ENCODE measurements at places on chromosomes 5 and 9. TPM values are rescaled to one million over a fixed set of nuclear protein-coding genes. Genes with fewer than 3 reads are reported as not detected.

RANBP17 gene
- polyA plus RNA-seq: not detected

CAMK4 gene
- 2.6 TPM for polyA plus RNA-seq

RAI14 gene
- polyA plus RNA-seq: 0.03 TPM

SPATA9 gene
- polyA plus RNA-seq: not detected

RASEF gene
- polyA plus RNA-seq: not detected

TERT gene
- polyA plus RNA-seq: 0.43 TPM

- H3K4me3 ChIP-seq: no peak overlapping the region
- no peaks in the 10 kb centered on the region for H3K27me3 ChIP-seq
- H3K36me3 ChIP-seq: no peaks in the 10 kb centered on the region
- H3K4me1 ChIP-seq: no peaks in the 10 kb centered on the region
- no peak overlapping the region for H3K27ac ChIP-seq
- DNase-seq: no peak
These were observed 146.2 kb upstream of the PHYKPL start for GRCh38 chr5:178378527-178379484.

GRCh38 chr5:169668732-169669131 lies 31.7 kb downstream of the DOCK2 start:
- no peak overlapping the region for H3K27ac ChIP-seq
- DNase-seq: no peak
- H3K36me3 ChIP-seq: peaks cover 5% of the 10 kb centered on the region
- H3K4me1 ChIP-seq: peaks cover 4% of the 10 kb centered on the region
- H3K4me3 ChIP-seq: no peak overlapping the region
- no peaks in the 10 kb centered on the region for H3K27me3 ChIP-seq

DNA sequence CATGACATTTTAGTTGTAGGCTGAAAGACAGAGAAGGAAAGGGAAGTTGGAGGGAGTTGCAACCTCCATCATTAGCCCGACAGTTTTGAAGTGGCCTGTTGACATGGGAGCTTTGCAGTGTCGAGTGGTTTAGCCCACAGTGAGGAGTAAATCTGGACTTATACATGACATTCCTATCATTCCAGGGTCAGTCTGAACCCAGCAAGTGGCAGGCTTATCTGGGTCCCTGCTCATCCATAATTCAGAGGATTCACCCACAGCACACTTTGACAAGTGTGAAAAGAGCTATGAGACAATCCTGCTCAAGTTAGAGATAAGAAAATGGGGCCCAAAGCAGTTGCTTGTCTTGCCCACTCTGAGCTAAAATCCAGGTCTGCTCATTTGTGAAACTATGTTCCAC lies 8.4 kb upstream of the TNC start:
- no peaks in the 10 kb centered on the region for H3K4me1 ChIP-seq
- H3K36me3 ChIP-seq: no peaks in the 10 kb centered on the region
- no peak for DNase-seq

GRCh38 chr5:59537961-59538749 lies 355.4 kb downstream of the PDE4D start:
- no peak overlapping the region for H3K27ac ChIP-seq
- no peaks in the 10 kb centered on the region for H3K36me3 ChIP-seq
- DNase-seq: no peak
- no peaks in the 10 kb centered on the region for H3K27me3 ChIP-seq
- H3K4me1 ChIP-seq: no peaks in the 10 kb centered on the region
- H3K4me3 ChIP-seq: no peak overlapping the region

DNA sequence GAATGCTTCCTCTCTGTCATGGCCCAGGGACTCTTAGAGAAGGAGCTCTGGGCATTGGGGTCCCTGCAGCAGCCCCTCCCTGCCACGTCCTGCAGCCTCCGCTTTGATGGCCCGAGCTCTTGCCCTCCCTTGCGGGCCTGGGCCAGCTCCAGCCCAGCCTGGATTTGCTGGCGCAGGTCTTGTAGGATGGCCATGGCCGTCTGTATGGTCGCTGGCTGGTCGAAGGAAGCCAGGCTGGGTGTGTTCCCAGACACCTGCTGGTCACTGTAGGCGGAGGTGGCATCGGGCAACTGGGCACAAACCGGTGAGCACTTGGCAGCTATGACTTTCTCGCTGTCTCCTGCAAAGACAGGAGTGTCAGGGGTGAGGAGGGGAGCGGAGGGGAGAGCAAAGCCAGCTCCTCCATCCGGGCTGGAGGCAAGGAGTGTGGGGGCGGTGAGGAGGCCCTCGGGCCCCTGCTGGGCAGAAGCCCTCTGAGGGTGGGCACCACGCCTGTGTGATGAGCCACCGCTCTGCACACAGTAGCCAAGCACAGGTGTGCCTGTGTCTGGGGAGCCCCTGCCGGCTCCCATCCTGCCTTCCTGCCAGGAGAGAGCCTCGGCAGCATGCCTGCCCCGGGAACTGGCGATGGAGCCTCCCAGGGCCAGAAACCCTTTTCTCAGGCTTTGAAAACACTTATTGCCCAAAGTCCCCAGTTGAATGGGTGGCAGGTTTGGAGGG lies 12.4 kb downstream of the CCDC187 start:
- DNase-seq: no peak
- no peaks in the 10 kb centered on the region for H3K4me1 ChIP-seq
- no peak overlapping the region for H3K4me3 ChIP-seq
- H3K27ac ChIP-seq: no peak overlapping the region
- no peaks in the 10 kb centered on the region for H3K36me3 ChIP-seq

DNA sequence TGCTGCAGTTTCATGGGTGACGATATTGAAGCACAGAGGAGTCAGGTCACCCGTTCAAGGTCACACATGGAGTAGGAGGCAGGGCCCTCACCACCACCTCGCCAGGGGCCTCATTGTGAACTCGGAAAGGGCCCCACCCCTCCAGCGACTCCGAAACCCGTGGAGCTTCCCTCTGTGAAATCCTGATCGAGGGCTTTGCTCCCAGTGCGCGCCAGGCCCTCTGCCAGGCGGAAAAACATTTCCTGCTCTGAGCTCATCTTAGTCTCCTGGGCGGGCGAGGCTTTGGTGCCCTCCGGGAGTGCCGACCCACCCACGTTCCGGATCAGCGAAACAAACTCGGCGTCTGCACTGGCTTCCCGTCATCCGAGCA lies 75.0 kb upstream of the FCN1 start:
- no peak overlapping the region for H3K27ac ChIP-seq
- no peaks in the 10 kb centered on the region for H3K4me1 ChIP-seq
- no peaks in the 10 kb centered on the region for H3K36me3 ChIP-seq
- no peak overlapping the region for H3K4me3 ChIP-seq
- DNase-seq: no peak

All from B cell (primary cell).